Fibroblast of skin of back (primary cell): ENCODE measurements at places on chromosomes 1 and 21.
A peak's percentile ranks its signal among the peaks of the same experiment; 100 is the strongest.

- no peak for DNase-seq
These were observed 70.6 kb downstream of the GADD45A start for GRCh38 chr1:67755619-67756018.

DNA sequence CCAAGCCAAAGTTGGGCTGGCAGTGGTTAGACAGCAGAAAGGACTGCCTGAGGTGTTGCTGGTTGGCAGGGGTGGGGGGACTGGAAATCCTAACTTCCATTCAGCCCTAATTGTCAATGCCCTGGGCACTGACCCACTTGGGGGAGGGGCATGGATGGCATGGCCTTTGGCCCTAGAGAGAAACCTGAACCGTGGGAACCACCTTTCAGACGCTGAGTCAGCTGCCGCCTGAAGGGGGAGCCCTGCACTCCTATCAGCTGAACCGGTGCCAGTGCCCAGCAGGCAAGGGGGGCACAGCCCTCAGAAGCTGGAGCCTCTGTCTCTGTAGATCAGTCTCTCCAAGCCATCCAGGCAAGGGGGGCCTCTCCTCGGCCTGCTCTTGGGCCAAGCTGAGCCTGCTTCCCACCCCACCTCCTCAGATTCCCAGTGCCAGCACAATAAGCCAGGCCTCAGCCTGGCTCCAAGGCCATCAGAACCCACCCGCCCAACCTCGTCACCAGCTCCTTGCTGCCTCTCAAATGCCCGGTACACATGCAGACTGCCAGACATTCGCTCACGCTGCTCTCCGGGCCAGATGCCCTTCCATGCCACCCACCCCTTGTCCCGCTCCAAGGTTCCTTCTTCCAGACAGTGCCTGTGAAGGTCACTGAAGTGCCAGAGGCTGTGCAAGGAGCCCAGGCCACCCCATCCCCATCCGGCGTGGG lies 11.6 kb downstream of the TINAGL1 start:
- DNase-seq, result peak; percentile 58

- DNase-seq, result no peak
These were observed 4.8 kb downstream of the RC3H1 start for GRCh38 chr1:174017231-174017970.

DNA sequence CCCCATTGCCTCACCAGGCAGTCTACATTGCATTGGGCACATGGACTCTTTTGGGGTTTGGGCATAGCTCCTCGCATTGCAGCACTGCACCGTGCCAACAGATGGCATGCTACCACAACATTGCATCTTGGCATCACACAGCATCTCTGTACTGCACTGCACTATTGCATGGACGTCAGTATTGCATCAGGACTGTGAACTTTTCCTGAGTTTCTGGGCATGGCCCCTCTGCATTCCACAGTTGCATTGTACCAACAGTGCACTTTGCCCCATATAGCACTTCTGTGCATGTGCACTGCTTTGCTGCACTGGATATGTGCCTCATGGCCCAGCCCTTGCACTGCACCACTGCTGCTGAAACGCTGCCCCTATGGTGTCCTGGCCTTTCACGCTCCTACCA lies 9.6 kb downstream of the PTPRU start:
- peak; percentile 62 for DNase-seq

GRCh38 chr1:172609528-172609927 lies 49.4 kb upstream of the FASLG start:
- peak; percentile 3 for DNase-seq

GRCh38 chr1:145702052-145702451 lies 5.1 kb downstream of the PDZK1 start:
- no peak for DNase-seq

DNA sequence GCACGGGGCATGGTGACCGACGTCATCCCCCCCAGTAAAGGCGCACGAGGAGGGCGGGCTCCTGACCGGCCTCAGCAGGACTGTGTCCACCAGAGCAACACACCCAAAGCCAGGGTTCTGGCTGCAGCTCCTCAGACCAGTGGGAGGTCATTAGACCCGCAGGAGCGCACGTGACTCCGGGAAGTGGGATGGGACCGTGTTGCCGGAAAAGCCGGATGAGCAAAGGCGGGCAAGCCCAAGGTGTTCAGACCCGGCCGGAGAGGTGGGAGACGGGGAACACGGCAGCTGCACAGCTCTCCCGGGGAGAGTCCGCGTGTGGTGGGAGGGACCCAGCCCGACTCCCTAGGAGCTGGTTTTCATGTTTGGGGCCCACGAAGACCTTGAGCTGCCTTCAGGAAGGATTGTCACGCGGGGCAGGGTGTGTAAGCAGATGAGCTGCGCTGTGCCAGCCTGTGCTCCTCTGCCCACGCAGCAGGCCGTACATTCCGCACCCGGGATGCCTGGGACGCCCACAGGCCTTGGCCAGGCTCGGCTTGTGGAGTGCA lies 20.6 kb upstream of the TRAPPC10 start:
- no peak for DNase-seq
